ENCODE measurements at places on chromosomes 4 and X.

- no peak for DNase-seq
These were observed 485.2 kb downstream of the GABRG1 start for GRCh38 chr4:45638641-45639040.

DNA sequence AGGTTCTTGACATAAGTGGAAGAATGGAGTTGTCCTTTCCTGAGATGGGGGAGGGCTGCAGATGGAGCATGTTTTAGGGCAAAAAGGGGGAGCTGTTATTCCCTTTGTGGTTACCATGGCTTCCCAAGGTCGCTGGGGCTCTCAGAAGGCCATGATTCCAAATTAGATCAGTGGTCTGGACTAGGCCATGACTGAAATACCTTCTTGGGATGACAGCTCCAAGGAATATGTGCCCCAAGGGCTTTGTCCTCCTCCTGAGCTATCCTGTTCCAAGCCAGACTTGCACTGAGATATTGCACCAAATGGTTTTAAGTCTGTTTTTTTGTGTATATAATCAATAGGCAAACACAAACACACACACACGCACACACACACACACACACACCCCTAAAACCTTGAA is 3.0 kb upstream of the RBPJ start:
- DNase-seq: no peak

GRCh38 chr4:126306152-126306869 is 991.6 kb downstream of the FAT4 start:
- DNase-seq: no peak

- no peak for DNase-seq
These were observed 37.3 kb upstream of the PRSS12 start for GRCh38 chr4:118390121-118390520.

DNA sequence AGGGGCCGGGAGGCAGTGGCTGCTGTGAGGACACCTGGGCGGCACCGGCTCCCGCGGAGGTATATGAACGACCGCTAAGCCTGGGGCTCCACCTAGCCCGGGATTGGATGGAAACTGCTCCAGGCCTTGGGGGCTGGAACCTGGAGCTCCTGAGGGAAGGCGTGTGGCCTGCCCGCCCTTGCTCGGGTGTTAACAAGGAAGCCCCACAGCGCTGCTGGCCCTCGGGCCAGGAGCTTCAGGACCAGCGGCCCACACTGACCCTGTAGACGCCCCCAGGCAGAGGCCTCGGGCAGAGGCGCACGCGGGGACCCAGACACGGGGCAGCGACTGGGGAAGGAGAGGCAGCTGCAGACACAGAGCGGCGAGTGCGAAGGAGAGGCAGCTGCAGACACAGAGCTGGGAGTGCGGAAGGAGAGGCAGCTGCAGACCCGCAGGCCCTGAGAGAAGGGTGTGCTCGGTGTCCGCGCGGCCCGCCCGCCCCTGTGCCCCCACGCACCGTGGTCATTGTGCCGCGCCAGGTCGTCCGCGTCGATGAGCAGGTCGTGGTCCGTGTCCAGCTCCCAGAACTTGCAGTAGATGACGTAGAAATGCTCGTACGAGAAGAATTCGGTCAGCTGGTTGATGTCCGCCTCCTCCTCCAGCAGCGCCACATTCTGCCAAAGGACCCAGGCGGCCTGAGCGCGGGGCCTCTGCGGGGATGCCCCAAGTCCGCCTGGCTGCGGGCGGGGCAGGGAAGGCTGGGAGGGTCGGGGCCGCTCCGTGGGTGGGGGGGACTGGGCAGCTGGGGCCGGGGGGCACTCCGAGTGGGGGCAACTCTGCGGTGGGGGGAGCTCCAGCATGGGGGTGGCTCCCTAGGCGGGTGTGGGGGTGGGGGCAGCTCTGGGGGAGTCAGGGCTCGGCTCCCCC is 26.7 kb upstream of the GTPBP6 start:
- no peak for DNase-seq

DNA sequence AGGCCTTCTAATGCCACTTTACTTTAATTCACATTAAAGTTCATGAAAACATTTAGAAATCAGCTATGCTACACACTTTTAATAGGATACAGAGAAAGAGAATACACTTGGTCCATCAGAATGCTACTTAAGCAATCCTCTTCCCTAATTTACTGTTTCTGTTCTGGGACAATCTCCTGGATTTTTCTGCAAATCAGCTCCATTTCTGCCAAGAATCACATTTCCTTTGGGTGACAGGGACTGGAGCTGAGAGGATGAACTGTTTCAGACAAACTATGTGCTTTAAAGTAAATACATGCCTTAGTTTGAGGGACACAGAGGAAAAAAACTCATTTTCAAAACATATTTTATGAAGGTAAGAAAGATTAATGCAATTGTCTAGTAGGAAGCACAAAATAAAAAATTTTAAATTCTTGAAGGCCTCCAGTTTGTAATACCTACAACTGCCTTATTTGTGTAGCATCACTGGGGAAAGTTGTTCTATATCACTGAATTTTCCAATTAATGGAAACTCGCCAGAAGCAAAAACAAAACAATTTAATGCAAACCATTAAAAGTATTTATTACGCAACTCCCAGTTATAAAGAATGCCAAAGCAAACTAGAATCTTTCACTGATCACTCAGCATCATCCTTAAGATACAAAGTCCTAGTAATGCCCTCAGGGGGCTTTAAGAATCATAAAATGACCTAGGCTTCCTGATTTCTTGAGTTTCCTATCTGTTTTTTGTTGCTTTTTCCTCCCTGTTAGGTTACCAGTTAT is 36.3 kb downstream of the BCLAF3 start:
- no peak for DNase-seq

DNA sequence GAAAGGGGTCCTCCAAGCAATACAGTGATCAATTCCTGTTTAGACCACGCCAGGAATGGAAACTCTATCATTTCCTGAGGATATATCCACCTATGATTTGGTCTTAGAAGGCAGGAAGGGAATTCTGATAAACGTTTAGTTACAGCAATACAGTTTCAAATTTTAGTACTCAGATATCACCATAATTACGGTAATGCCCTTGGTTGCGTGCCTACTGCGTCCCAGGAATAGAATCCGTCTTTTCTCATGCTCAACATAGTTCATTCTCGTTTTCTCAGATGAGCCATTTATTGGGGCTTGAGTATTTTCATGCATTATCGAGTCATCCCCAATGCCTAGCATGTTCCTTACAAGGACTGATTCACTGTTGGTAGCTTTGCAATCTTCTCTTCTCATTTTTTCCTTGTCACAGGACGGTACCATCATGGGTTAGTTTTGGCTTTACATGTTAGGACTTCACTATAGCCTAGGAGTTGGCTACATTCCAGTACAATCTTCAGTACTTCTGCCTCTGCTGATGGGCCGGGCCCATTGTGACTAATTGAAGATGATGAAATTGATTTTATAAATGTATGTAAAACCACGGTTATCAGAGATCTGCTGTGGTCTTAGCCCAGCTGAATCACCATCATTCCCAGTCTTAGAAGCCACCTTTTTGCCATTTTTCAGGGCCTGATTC is 4.4 kb upstream of the PRKX start:
- DNase-seq: no peak

GRCh38 chr4:163757219-163757618 is 262.7 kb downstream of the TMA16 start:
- DNase-seq: no peak

- DNase-seq: no peak
These were observed 48.5 kb downstream of the GALNT7 start for GRCh38 chr4:173217075-173217474.

DNA sequence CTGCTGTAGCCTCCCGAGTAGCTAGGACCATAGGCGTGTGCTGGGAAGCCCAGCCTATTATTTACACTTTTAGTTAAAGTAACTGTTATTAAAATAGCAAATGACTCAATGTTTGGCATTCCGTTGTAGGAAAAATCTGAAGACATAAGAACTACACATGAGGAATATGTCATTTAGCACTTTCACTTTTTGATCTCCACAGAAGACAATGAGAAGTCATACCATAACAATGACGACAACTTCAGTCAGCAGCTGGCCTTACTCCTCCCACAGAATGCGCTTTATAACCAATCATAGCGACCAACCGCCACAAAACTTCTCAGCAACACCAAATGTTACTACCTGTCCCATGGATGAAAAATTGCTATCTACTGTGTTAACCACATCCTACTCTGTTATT is 6.7 kb downstream of the GPR34 start:
- peak; percentile 22 for DNase-seq

- no peak for DNase-seq
These were observed 1050.0 kb downstream of the ADGRL3 start for GRCh38 chr4:62250100-62250499.

- DNase-seq: no peak
These were observed 59.9 kb upstream of the CHRNA9 start for GRCh38 chr4:40275065-40275730.

GRCh38 chr4:86977621-86978184 is 42.9 kb downstream of the AFF1 start:
- DNase-seq: no peak

- no peak for DNase-seq
These were observed 198.0 kb upstream of the MAMLD1 start for GRCh38 chrX:150164971-150165600.

Data from CD4-positive, alpha-beta T cell treated with Interleukin-12 subunit alpha and Interleukin-12 subunit beta, for 1 hour (primary cell).